ENCODE measurements at places on chromosomes 4 and X. TPM values are rescaled to one million over a fixed set of nuclear protein-coding genes. Genes with fewer than 3 reads are reported as not detected.

DNA sequence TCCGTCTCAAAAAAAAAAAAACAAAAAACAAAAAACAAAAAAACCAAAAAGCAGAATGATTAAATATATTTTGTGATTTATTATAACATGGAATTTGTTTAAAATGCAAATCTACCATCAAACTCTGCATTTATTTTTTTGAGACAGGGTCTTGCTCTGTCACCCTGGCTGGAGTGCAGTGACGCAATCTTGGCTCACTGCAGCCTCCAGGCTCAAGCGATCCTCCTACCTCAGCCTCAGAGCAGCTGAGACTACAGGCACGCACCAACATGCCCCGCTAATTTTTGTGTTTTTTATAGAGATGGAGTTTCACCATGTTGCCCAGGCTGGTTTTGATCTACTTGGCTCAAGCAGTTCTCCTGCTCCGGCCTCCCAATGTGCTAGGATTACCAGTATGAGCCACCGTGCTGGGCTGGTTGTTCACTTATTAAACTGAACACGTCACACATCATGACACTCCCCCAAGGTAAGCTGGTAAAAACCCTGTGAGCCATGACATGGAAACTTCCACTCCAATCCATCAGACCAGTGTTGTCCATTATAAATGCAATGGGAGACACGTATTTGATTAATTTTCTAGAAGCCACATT lies 45.7 kb downstream of the RBM47 start:
- no peak for DNase-seq

IL3RA gene
- 0.19 TPM for polyA plus RNA-seq

DNA sequence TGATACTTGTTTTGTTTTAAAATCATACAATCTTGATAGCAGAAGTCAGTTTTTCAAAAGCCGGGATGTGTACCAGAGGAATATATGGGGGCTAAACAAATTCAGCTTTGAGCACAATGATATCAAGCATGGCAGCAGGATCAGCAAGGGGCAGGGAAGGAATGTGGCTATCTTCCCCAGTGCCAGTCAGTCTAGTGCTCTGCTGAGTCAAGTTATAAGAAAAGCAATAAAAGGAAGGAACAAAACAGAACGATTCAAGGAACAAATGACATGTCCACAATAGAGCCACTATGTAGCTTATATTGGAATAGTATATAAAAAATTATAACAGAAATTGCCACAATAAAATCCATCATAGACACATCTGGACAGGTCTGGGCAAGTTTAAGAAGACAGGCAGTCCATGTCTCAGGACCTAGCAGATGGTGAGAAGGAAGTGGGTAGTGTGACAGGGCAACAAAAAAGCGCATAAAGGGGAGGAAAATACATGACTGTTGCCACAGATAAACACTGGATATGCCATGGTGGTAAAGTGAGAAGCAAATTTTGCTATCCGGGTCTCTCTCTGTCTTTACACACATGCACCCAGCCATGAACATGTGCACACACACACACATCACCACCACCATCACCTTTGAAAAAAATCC lies 518.2 kb upstream of the HTR2C start:
- DNase-seq = no peak

GRCh38 chr4:147525494-147526271 lies 44.8 kb downstream of the EDNRA start:
- no peak for DNase-seq

THOC2 gene
- 17.8 TPM for polyA plus RNA-seq
